ENCODE measurements at places on chromosomes 13 and 19.

DNA sequence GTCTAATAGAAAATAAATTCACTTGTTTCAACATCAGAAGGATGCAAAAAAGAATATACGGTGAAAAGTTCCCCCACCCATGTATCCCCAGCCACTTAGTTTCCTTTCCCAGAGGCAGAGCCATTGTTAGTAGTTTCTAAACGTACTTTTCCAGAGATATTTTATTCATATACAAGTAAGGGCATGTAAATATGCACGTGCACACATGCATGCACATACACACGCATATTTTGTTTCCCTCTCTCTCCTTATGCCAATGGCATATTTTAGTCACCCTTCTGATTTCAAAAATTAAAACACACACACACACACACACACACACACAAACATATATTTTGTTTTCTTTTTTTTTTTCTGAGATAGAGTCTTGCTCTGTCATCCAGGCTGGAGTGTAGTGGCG is 147.4 kb downstream of the PDS5B start:
- DNase-seq = no peak

DNA sequence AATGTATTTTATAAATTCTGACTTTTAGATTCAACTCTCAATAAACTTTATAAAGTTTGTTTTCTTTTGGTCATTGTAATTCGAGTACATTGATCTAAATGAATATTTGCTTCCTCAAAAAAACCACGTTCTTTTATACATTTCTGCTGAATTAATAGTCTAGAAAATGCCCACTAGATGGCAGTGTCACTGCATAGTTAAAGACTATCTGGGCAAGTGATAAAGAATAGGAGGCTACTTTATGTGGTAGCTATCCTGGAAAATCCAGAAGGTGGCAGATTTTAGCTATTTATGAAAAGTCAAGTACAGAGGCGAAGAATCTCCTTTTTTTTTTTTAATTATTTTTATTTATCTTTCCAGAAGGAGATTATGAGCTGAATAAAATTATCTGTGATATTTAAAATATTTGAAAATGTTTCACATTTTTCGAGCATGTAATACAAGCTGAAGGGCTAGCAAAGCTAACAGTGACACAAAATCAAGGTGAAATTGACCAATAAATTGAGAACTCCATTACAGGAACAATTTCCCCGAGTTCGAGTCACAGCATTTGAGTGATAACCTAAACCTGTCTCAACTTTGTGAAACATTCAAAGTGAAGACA is 221.8 kb downstream of the OLFM4 start:
- DNase-seq = peak; percentile 30

DNA sequence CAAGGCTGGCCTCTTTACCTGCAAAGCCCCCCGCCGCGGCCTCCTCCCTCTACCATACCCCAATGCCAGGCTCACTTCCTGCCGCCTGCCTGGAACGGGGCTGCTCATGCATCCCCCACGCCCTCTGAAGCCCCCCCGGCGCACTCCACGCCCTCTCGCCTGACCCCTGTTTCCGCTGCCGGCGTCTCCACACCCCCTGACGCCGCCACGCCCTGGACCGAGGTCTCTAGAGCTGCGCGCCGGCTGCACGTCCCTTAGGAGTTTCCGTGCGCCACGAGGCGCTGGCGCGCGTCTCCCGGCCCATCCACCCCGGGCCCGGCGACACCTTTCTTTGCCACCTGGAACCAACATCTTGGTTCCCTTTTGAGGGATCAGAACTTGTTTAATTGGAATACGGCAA is 16.0 kb downstream of the DPRX start:
- DNase-seq = no peak

DNA sequence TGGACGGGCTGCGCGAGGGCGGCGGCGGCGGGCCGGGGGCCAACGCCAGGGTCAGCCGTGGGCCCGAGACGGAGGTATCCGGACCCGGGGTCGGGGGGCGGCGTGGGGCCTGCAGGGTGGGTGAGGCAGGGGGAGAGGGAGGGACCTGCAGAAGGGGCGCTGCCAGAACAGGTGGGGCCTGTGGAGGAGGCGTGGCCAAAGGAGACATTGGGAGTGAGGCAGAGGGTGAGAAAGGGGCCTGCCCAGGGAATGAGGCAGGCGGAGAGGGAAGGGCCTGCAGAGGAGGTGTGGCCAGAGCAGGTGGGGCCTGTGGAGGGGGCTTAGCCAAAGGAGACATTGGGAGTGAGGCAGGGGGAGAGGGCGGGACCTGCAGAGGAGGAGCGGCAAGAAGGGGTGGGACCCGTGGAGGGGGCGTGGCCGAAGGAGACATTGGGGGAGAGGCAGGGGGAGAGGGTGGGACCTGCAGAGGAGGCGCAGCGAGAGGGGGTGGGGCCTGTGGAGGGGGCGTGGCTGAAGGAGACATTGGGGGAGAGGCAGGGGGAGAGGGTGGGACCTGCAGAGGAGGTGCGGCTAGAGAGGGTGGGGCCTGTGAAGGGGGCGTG is 4.2 kb downstream of the PRR36 start:
- DNase-seq = peak; percentile 78

DNA sequence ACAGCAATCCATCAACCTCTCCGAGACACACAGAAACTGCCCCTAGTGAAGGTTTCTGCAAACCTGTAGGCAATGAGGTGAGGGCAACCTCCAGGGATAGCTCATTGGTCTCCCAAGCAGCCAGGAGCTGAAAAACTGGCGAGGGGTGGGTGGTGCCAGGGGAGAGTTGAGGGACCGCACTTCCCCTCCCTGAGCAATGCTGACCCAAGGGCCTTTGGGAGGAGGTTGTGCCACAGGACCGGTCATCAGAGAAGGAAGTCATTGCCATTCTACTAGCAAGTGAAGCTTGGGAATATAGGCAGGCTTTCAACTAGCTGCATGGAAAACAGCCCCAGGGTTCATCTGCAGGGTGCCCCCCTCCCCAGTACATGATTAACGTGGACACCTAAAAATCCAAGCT is 23.1 kb upstream of the MED4 start:
- DNase-seq = no peak

- no peak for DNase-seq
These were observed 533.7 kb downstream of the LIG4 start for GRCh38 chr13:107681600-107681999.

DNA sequence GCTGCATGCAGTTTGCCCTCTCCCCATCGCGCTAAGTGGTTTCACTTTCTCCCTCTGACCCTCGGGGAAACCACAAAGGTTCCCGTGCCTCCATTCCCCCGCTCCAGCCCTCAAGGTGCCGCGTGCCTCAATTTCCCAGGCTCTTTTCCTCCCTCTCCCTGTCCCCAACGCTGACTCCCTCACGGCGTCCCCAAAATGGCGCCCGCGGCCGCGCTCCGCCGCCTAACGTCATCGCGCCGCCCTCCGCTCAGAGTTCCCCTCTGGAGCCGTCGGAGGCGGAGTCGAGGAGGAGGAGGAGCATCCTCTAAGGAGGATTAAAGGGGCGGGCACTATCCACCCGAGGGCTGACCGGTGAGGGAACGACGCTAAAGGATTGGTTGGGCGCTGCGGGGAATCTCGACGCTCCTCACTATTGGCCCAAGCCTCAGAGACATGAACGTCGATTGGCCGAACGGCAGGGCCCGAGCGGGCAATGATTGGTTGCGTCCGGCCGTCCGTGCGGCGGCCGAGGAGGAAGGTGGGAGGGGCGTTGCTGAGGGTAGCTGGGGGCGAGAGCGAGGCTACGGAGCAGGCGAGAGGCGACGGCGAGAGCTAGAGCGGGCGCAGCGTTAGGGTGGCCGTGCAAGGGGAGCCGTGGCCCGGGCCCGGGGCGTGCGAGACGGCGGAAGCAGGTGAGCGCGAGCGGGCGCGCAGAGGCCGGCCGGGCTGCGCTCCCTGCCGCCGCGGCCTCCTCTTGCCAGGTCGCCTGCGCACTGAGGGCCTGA is at the start of gene ZNF574:
TSS of gene ZNF574 (plus strand) at position 551 of the 764 bp plus-strand sequence. CDS start 2,441 bp downstream, outside the sequence.
- DNase-seq = peak; percentile 100

DNA sequence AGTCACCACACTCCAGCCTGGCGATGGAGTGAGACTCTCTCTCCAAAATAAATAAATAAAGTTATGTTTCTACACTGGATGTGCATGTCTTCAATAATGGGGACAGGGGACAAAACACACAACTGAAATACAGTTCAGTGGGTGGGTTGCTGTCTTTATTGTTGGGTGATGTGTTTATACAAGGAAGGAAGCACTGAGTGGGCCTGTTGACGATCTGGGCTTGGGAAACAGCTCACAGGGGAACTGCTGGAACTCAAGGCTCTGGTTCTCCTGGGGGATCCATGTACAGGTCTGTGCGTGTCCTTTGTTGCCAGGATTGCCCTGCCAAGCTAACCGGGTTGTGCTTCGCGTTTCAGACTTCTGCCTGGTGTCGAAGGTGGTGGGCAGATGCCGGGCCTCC is 18.9 kb downstream of the SPINT2 start:
- DNase-seq = no peak

DNA sequence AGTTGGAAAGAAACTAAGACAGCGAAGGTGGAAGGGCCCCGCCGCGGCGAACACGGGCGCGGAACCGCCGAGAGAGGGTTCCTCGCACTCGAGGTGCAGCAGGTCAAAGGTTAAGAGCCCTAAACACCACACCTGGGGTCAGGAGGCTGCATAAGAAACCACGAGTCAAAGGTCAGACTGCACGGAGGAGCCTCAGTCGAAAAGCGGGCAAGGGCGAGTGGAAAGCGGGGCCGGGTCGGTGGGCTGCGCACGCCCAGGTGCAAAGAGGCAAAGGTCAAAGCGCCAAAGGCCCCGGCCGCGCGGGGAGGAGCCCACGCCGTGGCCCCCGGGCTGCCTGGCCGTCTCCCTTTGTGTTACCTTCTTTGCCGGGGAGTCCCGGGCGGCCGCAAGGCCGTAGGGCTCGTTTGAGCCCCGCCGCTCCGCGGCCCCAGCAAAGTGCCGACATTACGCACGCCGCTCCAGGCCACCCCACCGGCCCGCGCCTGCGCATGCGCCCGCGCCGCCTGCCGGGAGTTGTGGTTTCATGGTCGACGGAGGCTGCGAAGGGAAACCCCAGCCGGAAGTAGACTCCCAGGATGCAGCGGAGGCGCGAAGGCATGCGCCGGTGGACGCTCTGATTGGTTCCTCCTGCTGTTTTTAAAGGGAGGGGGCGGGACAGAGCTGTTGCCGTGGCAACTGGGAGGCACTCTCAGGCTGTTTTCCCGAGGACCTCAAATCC is at the start of gene POLRMT:
TSS of gene POLRMT (minus strand) at position 470 of the 718 bp plus-strand sequence. CDS start at position 445, 25 bp downstream.
- peak; percentile 93 for DNase-seq

DNA sequence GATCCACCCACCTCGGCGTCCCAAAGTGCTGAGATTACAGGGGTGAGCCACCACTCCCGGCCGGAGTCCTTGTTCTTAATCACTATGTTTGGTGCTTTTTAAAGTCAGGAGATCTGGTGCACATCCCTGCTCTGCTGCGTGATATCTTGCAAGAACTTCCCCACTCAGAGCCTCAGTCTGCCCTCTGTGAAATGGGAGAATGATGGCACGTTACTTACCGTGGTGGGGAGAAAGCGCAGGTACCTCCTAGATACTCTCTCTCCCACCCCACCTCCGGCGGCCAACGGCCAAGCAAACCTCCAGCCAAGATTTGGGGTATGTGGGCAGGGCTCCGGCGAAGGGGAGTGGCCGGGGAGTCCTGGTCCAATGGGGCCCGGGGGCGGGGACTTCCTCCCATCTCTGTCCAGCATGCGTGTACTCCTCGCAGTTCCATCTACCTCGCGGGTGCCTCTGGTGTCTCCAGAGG is at the start of gene RYR1:
TSS of gene RYR1 (plus strand) at position 424 of the 466 bp plus-strand sequence. CDS start 139 bp downstream, outside the sequence.
- DNase-seq = peak; percentile 56

DNA sequence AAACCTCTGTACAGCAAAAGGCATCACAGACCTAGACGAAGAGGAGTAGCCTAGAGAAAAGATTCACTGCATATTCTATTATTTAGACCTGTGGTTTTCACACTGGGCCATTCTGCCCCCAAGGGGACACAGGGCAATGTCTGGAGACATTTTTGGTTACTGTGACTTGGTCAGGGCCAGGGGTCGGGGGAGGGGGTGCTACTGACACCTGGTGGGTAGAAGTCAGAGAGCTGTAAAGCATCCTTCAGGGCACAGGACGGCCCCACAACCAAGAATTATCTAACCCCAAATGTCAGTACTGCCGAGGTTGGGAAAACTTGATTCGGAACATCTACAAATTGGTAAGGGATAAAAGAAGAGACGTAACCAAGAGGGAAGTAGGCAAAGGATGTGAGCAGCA is 11.3 kb downstream of the ELAVL1 start:
- no peak for DNase-seq

GRCh38 chr13:48776401-48776800 is 122.7 kb downstream of the CYSLTR2 start:
- no peak for DNase-seq

DNA sequence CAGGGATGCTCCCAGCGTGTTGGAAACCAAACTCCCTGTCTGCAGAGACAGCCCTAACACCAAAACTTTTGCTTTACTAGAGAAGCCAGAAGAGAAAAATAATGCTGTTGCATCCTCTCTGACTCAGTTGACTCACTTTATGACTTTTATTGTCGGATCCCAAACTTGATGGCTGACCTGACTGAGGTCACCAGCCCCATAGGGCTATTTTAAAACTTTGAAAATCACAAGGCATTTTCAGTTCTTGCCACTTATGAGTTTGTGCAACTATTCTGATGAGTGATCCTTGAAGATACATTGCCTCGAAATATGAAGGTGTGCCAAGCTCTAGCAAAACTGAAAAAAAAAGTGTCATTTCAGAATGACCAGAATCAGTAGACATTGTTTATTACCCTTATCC is 320.2 kb downstream of the DLEU7 start:
- DNase-seq = no peak

GRCh38 chr13:34462843-34463242 is 479.2 kb upstream of the NBEA start:
- DNase-seq = peak; percentile 19

DNA sequence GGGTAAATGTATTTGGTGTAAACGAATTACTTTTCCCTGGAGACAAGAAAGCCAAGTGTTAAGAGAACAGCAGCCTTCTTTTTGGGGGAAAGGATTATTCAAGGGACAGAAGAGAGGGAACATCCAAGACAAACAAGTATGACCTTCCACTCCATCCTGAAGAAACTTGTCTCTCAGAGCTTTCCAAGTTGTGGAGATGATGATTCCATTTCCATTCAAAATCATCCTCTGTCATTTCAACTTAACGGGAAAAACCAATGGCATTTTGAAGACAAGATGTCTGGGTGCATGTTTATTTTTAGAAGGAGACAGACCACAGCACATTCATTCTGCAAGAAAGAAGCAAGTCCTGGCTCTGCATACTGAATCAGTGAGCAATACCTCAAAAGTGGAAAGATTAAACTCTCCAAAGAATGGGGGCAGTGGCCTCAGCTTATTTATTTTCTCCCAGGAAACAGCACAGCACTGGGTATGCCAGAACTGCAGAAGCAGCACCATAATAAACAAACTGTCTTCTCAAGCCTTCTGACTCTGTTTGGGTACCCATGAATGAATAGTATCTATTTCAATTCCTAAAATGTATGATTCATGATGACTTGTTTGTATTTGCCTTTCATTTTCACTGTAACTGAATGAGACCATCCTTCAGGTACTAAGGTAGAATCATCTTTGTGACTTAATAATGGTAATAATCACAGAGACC is 541.0 kb downstream of the RFC3 start:
- peak; percentile 19 for DNase-seq

- DNase-seq = no peak
These were observed 8.8 kb upstream of the GNG7 start for GRCh38 chr19:2711172-2711874.

- DNase-seq = no peak
These were observed 11.4 kb upstream of the GPI start for GRCh38 chr19:34353546-34353945.

All from NCI-H226 (cell line).